ENCODE measurements at places on chromosomes 2 and 18.
A peak's percentile ranks its signal among the peaks of the same experiment; 100 is the strongest.

DNA sequence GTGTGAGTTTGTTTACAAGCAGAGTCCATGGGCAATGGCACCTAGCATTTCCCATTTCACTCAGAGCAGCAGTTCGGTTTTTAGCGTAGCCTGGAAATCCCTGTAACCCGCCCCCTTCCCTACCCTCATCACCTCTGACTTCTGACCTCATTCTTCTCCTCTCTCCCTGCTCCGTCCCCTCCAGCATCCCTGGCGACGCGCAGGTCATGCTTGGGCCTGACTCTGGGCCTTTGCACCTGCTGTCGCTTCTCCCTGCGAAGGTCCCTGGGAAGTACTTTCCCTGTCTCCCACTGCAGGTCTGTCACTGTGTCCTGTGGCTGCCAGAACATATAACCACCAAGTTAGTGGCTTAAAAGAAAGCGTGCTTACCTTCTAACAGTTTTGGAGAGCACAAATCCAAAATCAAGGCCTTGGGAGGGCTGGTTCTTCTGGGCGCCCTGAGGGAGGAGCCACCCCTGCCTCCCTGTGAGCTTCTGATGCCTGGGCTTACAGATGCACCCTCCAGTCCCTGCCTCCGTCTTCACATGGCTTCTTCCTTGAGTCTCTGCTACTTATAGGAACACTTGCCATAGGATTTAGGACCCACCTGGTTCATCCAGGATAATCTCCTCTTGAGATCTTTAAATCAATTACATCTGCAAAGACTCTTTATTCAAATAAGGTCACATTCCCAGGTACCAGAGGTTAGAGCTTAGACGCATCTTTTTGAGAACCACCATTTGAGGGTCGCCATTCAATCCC is 8.1 kb upstream of the RAB17 start:
- DNase-seq = no peak

GRCh38 chr2:113157118-113157896 is 16.5 kb upstream of the PSD4 start:
- DNase-seq = no peak

DNA sequence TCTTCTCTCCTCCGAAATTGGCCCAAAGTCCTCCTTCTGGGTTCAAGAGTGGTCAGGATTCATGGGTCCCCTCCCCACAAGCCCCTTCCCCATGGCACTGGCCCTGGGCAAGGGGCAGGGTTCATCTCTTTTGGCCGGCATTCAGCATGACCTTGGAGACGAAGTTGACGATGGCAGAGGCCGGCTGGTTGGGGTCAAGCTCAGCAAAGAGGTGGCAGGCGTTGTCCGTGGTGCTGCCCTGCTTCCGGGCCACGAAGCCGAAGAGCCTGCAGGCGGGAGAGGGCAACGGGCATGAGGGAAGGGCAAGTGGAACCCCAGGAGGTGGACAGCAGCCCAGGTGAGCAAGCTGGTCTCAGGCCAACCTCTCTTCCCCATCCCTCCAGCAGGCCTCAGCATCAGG is 198.5 kb downstream of the TNS1 start:
- no peak for DNase-seq

GRCh38 chr2:130190237-130190636 is 8.0 kb downstream of the TUBA3E start:
- no peak for DNase-seq

- DNase-seq = no peak
These were observed 28.7 kb downstream of the GAD1 start for GRCh38 chr2:170845343-170845742.

- no peak for DNase-seq
These were observed 1295.7 kb downstream of the DPP10 start for GRCh38 chr2:115738111-115738510.

DNA sequence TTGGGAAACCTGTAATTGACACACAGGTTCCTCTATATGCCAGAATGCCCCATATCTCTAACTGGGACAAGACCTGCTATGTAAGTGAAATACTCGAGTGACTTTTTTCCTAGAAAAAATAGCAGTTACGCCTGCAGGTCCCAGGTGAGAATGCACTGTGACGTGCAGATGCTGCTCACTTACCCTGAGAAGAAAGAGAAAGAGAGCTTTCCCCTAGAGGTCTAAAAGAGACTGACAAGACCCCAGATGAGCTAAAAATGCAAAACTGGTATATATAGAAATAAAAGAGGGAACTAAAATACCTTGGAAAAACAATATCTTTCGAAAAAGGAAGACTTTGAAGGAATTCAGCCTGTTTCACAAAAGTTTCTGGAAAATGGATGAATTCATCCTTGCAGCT is 383.0 kb upstream of the DCC start:
- DNase-seq = no peak

DNA sequence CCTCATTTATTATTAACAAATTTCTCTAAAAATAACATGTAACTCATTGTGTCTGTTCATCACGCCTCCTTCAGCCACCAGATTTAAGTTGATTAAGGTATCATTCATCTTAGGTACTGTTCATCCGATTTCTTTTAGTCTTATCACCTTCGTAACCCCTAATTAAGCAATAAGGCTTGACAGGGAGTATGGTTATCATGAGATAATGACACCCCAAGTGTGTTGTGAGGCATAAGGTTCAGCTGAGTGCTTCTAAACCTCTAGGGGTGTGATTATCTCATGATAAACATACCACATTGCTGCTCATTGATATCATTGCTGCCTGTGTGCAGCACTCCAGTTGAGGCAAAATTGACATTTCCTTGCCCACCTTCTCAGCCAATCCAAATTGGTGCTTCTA is 158.9 kb upstream of the BOD1L2 start:
- DNase-seq = no peak

GRCh38 chr18:43664487-43665008 is 387.3 kb upstream of the SYT4 start:
- no peak for DNase-seq

- no peak for DNase-seq
These were observed 68.9 kb downstream of the CYP26B1 start for GRCh38 chr2:72078773-72079172.

DNA sequence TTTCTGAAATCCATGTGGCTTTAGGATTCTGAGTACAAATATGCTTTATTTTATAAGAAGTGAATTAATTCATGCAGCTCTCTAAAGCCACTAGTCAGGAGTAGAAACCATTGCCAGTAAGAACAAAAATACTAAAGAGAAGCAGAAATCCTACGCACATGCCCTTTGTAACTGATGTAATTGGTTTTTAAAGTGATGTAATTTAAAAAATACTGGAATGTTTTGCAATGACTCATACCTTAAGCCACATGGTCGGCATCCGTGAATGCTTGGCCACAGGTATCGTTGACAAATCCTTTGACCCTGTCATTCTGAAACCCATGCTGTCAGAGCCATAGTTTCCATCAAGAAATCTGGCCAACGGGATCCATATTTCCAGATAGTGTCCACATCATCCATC is 213.3 kb downstream of the ACKR3 start:
- DNase-seq = no peak

GRCh38 chr18:73614812-73615211 is 532.8 kb downstream of the FBXO15 start:
- DNase-seq = no peak

DNA sequence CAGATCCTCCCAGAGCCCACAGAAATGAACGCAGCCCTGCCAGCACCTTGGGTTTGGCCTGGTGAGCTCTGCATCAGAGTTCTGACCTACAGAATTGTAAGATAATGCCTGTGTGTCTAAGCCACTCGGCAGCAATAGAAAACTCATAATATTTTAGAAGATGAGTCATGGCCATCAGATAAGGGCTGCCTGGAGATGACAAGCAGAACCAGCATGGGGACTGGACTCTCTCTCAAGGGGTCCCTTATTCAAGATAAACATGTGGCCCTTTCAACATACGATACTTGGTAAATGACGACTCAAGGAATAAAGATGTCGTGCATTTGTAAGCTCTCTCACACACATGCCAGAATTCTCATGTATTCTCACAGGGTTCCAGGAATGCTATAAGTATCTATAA is 8.5 kb upstream of the AGAP1 start:
- DNase-seq = no peak

GRCh38 chr2:69138793-69139459 is 125.9 kb downstream of the ANTXR1 start:
- DNase-seq = no peak

- no peak for DNase-seq
These were observed 92.0 kb downstream of the SMIM21 start for GRCh38 chr18:75335511-75335910.

DNA sequence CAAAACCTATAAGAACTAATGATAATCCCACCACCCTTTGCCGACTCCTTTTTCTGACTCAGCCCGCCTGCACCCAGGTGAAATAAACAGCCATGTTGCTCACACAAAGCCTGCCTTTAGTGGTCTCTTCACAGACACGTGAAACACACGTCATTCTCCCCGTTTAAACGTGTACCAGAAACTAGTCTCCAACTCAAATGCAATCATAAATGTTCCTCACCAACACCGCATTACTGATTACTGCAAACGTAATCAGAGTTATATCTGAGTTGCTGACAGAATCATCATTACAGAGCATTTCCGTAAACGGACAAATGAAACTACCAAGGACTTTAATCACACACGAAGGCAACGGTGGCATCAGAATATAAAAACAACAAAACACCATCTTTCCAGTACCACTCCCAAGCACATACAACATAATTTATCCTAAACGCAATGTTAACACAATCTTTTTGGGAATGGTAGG is 1.9 kb downstream of the CLK1 start:
- peak; percentile 24 for DNase-seq

- DNase-seq = peak; percentile 45
These were observed 272.3 kb downstream of the RAD51AP2 start for GRCh38 chr2:17245906-17246305.

DNA sequence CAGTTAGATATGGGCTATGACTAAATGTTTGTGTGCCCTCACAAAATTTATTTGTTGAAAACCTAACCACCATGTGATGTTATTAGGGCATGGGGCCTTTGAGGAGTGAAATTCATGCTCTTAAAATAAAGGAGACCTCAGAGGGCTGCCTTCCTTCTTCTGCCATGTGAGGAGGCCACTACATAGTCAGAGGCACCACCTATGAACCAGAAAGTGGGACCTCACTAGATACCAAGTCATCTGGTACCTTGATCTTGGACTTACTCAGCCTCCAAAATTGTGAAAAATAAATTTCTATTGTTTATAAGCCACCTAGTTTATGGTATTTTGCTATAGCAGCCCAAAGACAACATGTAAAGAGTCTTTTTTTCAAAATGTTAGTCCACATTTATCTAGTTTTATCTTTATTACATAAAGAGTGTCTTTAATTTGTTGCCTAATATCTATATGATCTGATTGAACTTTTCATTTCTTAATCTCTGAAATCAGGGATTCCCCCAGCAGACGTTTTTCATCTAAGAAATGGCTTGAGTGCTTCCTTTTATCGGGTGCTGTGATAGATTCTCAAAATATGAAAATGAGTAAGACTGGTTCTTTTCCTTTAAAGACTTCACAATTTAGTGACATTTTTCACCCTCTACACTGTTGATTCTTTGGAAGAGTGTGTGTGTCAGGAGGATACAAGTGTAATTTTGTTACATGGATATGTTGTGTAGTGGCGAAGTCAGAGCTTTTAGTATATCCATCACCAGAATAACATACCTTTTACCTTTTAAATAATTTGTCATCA is 34.2 kb downstream of the PMS1 start:
- no peak for DNase-seq

DNA sequence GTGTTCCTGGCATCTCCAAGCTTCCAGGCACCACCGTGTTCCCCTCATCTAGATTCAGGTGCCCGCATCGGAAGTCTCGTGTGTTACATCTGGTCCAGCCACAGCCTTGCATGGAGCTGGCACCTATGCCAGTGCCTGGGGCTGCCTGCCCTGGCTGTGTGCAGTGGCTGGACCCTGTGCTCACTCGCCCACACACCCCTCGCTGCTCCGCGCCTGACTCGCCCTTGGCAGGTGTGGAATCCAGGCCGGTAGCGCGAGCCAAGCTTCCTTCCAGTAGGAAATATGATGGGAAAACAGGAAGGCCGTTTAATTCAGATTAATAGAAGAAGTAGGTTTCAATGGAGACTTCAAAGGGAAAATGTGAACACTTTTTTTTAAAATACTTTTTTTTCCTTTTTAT is 78.0 kb downstream of the PTPN4 start:
- DNase-seq = no peak

DNA sequence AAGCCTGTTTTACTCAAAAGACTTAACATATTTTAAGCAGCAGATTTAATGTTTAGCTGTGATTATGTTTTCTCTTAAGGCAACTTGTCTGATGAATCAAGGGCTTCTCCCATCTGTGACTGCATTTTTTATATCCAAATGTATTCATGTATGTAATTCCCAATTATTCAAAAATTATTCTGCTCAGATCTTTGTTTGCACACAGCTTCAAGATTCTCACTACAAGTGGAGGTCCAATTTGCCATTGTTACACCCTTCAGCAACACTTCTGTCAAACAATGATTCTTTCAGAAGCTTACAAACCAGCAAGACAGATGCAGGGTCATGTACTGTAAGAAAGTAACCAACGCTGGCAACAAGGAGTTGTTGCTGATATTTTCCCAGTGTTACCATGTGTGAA is 5.9 kb upstream of the LRPPRC start:
- DNase-seq = peak; percentile 22

- no peak for DNase-seq
These were observed 15.5 kb upstream of the ECEL1 start for GRCh38 chr2:232502911-232503808.

DNA sequence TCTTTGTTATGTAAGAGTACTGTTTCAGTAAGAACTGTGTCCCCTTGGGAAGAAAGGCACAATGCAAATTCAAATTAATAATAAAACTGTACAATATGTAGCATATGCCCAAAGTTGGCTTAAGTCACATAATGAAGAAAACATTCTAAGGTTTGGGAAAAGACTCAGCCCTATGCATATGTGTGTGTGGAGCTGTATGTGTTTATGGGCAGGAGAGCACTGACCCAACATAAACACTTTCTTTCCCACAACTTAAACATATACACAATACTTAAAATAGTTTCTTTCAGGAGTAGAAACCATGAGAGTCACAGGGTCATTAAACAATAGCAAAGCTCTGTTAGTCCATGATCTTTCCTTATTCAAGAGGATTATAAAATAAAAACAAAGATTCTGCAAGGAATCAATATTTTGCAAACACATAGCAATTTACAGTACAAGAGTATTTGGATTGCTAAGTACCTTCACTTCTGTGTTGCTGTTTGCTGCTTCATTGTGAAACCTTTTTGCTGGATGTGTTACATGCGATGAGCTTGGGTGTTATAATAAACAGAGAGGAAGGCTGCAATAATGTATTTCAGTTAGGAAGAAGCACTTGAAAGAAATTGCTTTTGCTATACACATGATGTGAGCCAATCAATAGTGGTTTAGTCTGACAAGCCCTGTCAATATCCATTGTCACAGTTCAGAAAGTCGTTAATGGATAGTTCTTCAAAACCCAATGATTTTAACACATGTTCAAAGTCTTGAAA is 347.3 kb downstream of the ARHGAP15 start:
- no peak for DNase-seq

GRCh38 chr2:237361194-237362004 is 52.6 kb downstream of the COL6A3 start:
- DNase-seq = no peak

- DNase-seq = no peak
These were observed 21.5 kb upstream of the ZEB2 start for GRCh38 chr2:144541396-144541795.

- no peak for DNase-seq
These were observed 156.6 kb downstream of the TXNL1 start for GRCh38 chr18:56481751-56482150.

GRCh38 chr18:9069601-9070000 is 32.9 kb upstream of the NDUFV2 start:
- no peak for DNase-seq
